ENCODE measurements at places on chromosomes 7 and 10.
A peak's percentile ranks its signal among the peaks of the same experiment; 100 is the strongest.

- DNase-seq = peak; percentile 99
These were observed 590.9 kb upstream of the ANKRD30A start for GRCh38 chr10:36534471-36535002.

- DNase-seq = no peak
These were observed 119.6 kb downstream of the CHN2 start for GRCh38 chr7:29314148-29314547.

DNA sequence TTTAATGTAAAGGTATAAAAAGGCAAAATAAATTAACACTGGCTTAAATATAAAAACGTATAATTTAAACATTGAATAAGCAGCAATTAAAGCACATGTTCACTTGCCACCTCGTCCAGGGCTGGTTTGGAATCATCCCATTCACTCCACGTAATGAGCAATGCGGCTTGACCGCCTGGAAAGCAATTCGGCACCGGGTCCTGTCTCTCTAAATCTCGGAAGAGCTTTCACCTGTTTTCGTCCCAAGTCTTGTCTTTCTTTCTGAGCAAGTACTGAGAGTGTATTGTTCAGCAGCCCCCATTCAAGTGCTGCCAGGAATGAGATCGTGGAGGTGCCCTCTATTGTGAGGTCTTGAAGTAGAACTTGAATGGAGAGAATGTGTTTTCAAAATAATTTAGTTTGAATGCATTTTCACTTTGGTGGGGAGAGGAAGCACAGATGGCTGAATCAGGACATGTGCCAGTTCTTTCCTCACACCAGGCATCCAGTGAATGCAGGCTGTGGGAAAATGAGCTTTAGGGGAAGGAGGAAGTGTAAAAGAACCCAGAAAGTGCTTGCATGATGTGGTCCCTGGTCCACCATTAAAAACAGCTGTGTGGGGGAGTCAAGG is 515.2 kb downstream of the REEP3 start:
- DNase-seq = no peak

DNA sequence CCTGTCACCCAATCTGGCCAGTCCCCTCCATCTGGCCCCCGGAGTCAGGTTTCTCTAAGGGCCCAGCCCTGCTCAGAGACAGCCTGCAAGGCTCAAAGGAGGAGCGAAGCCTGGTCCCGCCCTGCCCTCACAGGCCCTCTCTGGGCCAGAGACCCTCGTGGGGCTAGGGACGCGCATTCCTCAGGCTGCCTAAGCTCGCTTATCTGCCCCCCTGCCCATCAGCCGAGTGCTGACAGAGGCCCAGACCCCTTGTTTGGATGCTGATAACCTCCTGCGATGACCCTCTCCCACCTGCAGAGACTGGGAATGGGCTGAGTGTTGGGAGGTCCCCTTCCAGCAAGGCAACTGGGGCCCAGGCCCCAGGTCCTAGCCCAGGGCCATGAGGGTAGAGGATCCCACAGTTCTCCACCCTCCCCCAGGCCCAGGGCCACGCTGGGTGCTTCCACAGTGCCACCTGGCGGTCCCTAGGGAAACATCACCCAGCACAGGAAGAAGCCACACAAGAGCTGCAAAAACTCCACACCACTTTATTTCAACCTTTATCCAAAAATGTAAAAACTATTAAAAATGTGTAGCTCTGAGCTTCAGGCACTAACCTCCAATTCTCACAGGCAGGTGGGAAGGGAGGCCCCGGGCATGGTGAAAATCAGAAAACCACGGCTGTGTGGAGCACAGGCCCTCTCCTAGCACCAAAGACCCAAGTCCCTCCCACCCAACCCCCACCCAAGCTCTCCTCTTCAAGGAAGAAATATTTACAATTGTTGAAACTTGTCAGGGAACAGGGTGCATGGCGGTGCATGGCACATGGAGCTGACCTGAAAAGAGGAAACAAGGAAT is 2.2 kb downstream of the NPM3 start:
- DNase-seq = peak; percentile 52

DNA sequence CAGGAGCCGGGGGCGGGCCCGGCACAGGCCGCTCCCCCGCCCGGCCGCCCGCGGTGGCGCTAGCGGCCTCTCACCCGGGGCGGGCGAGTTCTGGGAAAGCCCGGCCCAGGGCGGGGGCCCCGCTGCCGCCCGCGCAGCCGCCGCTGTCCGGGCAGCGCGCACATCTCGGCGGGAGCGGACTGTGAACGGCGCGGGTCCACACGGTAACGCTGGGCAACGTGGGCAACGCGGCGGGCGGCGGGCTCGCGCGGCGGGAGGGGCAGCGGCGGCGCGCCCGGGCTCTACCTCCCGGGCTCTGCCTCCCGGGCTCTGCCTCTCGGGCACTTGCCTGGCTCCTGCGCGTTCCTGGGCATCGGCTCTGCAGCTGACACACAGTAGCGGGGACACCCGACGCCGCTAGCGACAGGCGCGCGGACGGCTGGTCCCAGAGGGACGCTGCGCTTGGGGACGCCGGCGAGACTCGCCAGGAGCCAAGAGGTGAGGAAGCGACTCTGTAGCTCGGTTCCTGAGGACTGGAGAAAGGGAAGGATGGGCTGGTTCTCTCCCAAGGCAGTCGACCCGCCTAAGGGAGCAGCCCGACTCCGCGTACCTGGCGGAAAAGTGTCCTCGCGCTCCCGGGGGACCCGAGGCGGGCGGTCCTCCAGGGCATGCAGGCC is at the start of gene PLCE1:
Gene PLCE1 (plus strand): TSS at position 150 of the 656 bp plus-strand sequence. CDS start 37,116 bp downstream, outside the sequence.
- peak; percentile 6 for DNase-seq

- DNase-seq = no peak
These were observed 19.5 kb downstream of the AGR2 start for GRCh38 chr7:16785321-16785720.

GRCh38 chr7:112537822-112538387 is 57.1 kb downstream of the LSMEM1 start:
- no peak for DNase-seq

DNA sequence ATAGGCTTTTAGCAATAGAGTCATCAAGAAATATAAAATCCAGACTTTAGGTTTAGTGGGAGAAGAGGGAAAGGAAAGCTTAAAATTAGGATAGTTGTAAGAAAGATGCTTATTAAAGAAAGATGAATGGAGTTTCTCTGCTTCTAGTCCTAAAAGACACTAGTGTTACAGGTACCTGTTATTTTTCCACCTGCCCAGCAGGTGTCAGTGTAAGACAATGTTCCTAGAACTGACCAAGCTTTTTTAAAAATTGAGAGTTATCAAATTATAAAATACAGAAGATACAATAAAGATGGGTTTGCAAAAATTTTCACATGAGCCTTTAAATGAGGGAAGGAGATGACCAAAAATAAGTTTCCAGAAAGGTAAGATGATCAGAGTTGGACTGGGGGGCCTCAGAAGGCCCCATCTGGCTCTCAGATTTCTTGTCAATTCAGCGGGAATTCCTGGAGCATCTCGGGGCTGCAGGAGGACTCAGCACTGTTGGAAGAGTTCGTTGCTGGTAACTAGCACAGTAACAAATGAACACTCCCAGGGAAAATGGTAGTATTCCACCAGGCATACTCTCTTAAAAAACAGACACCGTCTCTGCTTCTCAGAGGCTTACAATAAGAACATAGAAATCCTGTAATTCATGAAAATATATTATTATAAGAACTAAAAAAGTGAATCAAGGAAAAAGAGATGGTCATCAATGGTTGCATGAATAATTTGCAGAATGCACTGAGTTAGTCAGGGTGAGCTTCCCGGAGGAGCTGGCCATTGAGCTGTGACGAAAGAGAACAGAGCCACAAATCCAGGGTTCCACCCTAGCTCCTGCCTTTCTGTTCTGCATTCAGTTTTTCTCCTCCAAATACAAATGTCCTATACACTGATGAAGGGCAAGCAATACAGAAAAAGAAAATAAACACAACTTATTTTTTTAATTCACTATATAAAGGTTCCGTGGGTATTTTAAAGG is 71.8 kb upstream of the PIK3CG start:
- DNase-seq = no peak

DNA sequence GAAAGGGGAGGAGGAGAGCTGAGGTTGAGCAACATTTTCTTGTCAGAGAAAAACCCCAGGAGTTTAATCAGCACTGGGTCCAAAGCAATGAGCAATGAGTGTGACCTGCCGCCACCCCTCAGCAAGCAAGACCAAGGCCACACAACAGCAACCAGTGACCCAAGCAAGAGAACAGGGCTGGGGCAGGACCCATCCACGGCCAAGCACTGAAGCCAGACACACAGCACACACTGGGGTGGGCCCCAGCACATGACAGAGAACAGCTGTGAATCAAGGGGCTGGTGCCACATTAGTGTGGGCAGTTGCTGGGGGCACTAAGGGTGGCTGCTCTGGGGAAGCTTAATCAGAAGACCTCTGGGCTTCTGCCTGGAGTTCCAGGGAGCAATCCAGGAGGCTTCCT is 16.2 kb downstream of the TMEM72 start:
- DNase-seq = no peak

DNA sequence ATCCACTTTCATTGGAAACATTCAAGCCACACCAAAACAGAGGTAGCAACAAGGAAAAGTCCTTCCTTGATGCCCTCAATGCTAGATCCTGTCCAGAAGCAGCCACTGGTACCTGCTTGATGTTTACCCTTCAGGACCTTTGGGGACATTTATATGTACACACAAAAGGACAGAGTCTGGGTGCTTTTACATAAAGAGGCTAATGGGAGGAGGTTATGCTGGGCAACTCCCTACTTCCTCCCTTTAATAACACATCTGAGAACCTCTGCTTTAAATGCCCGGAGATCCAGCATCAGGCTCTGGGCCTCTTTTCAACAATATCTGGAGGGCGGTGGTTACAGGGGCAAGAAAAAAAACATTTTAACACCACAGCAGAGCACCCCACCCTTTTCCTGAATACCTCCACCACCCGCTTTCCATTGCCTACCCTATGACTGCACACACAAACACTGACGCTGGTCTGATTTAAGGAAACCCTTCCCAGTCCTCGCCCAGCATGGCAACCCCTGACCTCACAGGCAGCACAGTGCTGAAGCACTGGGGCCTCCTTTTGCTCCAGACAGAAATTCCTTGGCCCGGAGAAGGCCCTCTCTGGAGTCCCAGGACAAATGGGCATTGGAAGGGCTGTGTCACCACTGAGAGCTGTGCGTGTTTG is 39.3 kb upstream of the DUSP5 start:
- DNase-seq = no peak

DNA sequence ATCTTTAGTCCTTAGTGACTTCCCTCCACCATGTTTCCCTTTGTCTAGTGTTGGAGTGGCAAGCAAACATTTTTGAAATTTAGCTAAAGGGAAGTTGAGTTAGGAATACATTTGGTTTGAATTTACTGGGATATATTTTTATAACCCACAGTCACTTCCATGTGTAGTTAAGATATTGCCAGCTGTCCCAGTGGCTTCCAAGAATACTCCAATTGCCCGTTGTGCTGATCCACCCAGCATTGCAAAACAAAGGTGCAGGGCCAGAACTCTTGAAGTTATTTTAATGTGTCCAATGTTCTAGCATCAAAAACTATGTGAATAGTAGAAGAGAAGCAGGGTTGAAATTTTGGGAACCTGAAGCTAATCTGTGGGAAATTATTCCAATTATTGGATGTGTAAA is 2.5 kb upstream of the P4HA1 start:
- DNase-seq = no peak

- no peak for DNase-seq
These were observed 27.0 kb downstream of the BLNK start for GRCh38 chr10:96244354-96244753.

GRCh38 chr10:30365278-30365677 is 16.2 kb upstream of the MTPAP start:
- DNase-seq = no peak

- DNase-seq = no peak
These were observed 84.0 kb downstream of the CYTH3 start for GRCh38 chr7:6188389-6188788.

DNA sequence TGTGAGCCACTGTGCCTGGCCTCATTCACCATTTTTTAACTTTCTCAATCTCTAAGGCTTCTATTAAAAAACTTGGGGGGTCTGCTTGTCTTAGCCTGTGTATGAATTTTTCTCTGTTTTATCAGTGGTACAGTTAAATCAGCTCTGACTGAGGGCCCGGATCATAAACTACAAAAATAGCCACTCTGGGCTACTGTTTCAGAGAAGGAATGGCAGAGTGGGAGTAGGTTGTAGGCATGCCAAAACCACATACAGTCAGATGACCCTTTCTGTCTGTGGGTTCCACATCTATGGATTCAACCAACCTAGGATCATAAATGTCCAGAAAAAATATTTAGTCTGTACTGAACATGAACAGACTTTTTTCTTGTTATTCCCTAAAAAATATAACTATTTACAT is 21.3 kb downstream of the TBC1D12 start:
- no peak for DNase-seq

DNA sequence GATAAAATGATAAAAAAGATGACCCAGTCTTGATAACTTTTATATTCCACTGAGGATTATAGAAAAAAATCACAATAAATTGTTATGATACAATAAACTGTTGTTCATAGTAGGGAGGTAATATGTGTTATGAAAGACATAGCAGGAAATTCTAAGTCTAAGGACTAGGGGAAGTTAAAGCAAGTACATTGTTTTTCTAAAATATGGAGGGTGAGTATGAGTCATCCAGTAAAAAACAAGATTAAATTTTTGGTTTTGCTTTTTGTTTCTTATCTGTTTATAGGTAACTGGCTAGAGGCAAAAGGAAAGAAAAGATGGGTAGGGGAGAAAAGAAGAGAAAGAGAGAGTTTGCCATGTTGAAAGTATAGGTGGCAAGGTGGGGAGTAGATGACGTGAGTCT is 188.4 kb downstream of the POLR1F start:
- no peak for DNase-seq

DNA sequence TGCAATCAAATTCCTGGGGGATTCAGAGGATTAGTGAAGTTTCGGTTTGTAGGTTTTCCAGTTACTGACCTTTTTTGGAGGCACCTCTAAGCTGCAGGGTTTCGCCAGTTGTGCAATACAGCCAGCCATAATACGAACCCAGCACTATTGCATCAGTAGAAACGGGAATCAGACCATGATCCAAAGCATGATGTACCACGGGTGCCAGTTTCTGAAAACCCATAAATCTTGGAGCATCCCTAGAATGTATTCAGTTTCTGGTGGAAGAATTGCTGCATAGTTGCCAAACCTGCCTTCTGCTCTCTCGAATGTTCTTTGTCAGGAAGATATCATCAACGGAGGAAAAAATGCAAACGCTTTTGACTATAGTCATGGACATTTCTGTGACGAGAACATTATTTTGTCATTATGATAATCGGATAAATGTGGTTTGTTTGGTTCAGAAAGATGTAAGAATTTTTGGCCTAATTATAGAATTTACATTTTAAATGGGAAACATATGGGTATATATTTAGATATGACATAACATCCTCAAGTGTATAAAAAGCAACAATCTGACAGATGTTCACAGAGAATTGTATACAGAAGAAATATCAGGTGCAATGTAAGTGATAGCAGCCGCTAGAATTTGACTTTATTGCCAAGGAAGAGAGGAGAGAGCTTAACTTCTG is 186.2 kb upstream of the PRKCQ start:
- DNase-seq = peak; percentile 80

GRCh38 chr10:3734111-3734510 is 50.9 kb downstream of the KLF6 start:
- no peak for DNase-seq
